ENCODE measurements at places on chromosomes 12 and 14.

DNA sequence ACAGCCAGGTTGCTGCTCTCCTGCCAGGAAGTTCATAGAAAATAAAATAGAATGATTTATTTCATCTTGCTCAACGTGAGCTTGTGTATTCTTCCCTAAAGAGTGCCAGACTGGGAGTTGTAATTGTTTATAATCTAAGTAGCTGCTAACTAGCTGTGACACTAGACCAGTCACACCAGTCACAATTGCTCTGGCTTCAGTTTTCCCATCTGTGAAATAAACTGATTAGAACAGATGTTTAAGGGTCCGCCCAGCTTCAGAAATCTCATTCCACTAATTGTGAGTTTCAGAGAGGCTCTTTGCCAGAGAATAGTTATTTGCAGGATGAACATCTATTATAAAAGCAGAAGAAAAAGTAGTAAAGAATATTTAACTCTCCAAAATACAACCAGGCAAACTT lies 55.6 kb upstream of the ZDHHC17 start:
- no peak for DNase-seq

- no peak for DNase-seq
Measured at GRCh38 chr12:19434538-19434937, 4.8 kb upstream of the AEBP2 start.

- no peak for DNase-seq
Measured at GRCh38 chr14:70857496-70857890, 48.2 kb upstream of the MAP3K9 start.

- DNase-seq: no peak
Measured at GRCh38 chr12:75981247-75982168, 50.1 kb downstream of the PHLDA1 start.

DNA sequence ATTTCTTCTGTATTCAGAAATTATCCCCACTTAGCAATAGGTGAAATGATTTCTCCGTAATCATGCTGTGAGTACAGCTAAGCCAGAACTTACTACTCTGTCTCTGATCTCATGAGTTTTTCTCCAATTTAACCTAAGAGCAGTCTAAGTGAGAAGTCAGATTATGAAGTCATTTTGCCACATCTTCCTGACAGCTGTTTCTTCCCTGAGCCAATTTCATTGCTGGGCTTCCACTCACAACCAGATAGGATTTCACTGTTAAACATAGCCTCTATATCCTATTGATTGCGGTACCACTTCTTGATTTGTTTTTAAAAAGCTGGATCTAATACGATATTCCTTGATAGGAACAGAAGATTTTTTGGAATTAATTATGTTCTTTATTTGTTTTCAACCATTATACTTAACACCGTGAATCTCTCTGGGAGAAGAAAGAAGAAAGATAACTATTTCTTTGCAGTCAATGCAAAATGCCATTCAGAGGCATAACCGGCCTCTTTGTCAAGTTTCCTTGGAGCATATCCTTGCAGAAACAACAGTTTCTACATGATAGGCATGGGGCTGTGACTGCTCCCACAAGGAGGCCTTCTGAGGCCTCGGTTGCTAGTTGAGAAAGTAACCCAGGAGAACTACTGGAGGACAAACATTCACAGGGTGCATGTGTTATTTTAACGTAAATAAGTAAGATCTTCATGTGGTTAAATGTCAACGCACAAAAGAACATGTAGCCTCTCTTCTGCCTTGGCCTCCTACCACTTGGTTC lies 212.2 kb downstream of the NPAS3 start:
- DNase-seq: peak; percentile 14

Measured in NCI-H2171 treated with DMSO at 0.1 percent for 48 hours (cell line).